Left lobe of liver (tissue), 2 donors: ENCODE measurements at places on chromosomes 7 and 10. TPM values are rescaled to one million over a fixed set of nuclear protein-coding genes. Genes with fewer than 3 reads are reported as not detected.
A peak's percentile ranks its signal among the peaks of the same experiment; 100 is the strongest.

GRCh38 chr10:11631890-11632587 lies 20.6 kb upstream of the USP6NL start:
- no peak for DNase-seq

GRCh38 chr7:123296965-123297364 lies 97.2 kb upstream of the SLC13A1 start:
- no peak for DNase-seq

- no peak for DNase-seq
Observed at GRCh38 chr10:61684894-61685507, 22.3 kb downstream of the CABCOCO1 start.

SPDYE1 gene
- total RNA-seq = not detected

DNA sequence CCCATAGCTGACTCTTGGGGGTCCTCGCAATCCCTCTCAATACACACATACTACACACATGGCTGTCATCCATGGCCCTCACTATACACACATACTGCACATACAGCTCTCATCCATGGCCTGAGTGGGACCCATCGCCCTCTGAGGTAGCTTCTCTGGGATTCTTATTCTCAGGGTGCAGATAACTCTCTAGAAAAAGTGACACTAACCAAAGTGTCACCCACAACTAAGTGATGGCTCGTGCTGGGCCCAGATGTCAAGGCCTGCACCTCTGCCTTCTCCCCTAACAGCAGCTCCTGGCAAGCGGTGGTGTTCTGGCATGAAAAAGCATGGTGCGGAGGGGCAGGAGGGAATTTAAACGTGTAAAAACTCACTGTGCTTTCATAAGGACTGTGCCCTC lies 62.7 kb upstream of the ZPBP start:
- no peak for DNase-seq

GRCh38 chr10:105797234-105797890 lies 1156.3 kb downstream of the SORCS3 start:
- peak; percentile 47 for DNase-seq

DNA sequence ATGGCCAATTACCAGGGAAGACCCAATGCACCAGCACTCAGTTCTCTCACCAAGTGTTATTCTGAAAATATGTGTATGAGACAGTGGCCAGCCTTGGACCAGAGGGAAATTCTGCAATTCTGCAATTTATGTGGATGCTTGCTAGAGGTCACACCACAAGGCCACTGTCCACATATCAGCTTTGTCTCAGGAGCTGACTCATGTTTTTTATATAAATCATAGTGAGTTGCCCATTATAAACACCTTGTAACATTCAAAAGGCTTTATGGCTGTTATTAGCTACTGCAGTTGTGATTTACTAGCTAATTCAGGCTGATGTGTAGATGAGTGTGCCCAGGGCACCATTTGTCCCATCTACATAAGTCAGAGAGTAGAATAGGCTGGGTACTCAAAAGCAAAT lies 649.0 kb downstream of the LRMDA start:
- DNase-seq = no peak

CTAGE4 gene
- total RNA-seq = 1.4 TPM

C10orf62 gene
- 3.7 TPM for total RNA-seq

DNA sequence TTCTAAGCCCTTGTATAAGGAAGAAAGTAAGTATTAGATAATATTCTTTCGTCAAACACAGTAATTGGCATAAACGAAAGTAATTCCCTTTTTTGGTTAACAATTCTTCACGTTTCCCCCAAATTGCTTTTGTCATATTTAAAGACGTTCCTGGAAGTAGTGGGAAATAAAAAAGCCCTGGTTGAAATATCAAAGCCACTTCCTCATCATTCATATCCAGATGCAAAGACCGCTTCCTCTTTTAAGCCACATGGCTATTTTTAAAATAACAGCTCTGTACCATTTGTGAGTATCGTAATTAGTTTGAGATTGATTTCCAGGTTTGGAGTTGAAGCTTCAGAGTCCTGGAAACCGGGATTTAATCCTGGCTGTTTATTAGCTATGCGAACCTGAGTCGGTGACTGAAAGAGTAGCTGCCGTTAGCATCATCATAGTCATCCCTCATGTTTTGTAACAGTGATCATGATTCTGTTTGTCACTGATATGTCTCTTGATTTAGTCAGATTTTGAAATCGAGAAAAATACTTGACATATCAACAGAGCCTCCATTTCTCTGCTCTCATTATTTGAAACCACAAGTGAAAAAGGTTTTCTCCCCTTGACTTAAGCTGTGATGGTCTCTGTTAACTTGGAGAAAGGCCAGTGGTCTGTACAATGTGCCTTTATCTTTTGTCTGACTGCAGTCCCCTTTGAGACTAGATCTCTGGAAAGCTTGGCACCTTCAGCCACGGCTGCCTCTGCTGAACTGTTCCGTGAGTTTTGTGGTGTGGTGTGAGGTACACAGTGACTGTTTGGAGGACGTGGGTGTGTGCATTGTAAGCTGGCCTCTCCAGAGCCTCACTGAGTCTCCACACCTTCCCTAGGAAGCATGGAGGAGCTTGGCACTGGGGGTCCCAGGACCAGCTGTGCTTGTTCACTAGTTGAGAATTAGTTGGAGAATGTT lies 18.1 kb downstream of the OPTN start:
- DNase-seq = no peak

DNA sequence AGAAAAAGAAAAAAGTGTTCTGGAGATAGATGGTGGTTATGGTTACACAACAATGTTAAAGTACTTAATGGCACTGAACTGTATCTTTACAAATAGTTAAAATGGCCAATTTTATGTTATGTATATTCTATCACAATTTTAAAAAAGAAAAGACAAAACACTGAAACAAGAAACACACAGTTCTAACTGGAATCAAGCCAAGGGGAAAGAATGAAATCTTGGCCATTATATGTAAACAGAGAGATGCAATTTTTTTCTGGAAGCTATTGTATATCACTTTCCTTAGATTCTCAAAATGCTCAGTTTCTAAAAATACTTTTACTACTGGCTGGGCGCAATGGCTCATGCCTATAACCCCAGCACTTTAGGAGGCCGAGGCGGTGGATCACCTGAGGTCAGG lies 4.1 kb downstream of the COA1 start:
- DNase-seq = no peak

SFRP4 gene
- 0.05 TPM for total RNA-seq

GRCh38 chr10:99555825-99556523 lies 23.2 kb downstream of the NKX2-3 start:
- DNase-seq = no peak

DNA sequence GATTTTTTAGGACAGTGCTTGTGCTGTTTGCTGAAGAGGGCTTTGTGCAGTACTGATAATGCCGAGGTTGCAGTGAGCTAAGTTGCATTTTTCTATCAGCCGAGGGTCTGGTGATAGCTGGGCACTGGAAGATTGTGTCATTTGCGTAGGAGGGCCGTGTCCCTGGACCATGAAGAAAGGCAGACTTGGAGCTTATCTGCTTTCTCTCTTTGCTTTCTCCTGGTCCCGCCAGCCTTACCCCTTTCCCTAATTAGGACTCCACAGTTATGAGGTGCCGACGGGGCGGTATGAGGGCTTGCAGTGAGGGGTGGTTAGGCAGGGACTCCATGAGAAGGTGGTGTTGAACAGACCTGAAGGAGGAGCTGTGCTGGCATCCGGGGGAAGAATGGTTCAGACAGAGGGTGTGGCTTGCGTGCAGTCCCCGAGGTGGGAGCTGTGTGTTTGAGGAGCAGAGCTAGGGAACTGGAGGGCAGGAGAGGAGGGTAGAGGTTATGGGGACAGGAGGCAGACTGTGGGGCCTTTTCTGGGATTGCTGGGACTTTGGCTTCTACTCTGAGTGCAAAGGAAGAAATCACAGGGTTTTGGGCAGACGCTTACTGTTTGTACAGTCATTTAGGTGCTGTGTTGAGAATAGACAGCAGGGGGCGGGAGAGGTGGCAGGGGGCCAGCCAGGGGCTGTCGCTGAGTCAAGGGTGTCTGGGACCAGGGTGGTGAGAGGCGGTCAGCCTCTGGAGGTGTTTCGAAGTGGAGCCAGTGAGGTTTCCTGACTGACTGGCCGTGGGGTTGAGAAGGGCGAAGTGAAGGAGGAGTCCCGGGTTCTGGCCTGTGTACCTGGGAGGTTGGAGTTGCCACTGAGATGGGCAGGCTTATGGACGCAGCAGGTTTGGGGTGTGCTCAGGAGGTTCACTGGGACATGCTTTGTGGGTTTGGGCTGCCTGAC lies 43.4 kb downstream of the PRF1 start:
- DNase-seq = no peak

- no peak for DNase-seq
Observed at GRCh38 chr7:26007510-26007909, 144.5 kb upstream of the NFE2L3 start.

ADCK2 gene
- total RNA-seq = 11.7 TPM

SIRT1 gene
- total RNA-seq = 5.5 TPM

- DNase-seq = no peak
Observed at GRCh38 chr7:74092321-74092963, 8.8 kb downstream of the LIMK1 start.

C10orf53 gene
- not detected for total RNA-seq

ACTL6B gene
- not detected for total RNA-seq

DNA sequence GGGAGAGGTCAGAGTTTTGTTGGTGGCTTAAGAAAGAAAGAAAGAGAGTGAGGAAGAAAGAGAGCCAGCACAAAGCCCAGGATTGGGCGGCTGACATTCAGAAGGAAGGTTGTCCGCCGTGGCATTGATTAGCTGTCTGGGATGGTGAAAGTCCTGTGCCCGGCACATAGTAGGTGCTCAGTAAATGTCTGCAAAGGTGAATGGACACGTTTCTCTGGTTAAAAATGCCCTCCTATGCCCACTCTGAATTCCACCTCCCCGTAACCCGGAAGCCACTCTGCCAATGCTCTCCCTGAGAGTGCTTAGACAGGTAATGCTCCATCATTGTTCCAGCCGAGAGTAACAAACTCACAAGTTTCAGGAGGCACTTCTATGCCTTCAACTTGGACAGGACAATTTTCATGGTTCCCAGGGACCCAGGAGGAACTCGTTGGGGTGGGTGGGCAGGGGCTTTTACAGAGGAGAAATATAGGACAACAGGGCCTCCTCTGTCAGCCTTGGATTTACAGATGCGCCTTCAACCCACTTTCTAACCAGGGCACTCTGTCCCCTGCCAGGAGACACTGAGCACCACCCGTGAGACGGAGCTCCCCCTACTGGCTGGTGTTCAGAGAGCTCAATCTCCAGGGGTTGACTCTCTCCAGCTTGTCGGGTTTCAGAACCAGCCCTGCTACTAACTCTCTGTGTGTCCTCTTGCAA lies 411.5 kb upstream of the ZMIZ1 start:
- DNase-seq = peak; percentile 83

DNA sequence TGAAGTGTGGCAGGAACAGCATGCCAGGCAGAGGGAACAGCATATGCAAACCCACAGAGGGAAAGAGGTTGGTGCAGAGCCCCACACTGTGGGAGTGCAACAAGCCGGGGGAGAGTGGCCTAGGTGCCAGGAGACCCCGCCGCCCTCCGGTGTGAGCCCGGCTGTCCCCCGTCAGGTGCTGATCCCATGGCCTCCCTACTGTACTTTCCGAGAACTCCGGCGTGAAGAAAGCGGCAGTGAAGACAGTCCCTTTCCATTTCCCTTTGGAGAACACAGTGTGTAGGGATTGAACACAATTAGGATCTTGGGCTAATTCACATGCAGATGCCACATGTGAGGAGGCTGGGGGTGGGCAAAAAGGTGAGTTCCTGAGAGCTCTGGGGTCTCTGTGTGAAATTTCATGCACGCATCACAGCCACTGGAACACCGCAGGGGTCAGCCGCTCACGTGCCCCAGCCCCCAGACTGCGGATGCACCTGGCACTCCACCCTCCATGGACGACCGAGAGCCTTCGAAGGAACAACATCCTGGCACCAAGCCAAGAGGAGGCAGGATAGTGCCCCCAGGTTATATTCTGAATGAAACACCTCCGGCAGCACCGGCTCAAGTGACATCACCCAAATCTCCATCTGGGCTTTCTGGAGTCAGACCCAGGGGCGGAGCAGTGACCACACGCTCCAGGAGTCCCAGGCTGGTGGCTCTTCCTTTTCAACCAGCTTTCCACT lies 82.1 kb upstream of the PPP2R2D start:
- peak; percentile 44 for DNase-seq

DNA sequence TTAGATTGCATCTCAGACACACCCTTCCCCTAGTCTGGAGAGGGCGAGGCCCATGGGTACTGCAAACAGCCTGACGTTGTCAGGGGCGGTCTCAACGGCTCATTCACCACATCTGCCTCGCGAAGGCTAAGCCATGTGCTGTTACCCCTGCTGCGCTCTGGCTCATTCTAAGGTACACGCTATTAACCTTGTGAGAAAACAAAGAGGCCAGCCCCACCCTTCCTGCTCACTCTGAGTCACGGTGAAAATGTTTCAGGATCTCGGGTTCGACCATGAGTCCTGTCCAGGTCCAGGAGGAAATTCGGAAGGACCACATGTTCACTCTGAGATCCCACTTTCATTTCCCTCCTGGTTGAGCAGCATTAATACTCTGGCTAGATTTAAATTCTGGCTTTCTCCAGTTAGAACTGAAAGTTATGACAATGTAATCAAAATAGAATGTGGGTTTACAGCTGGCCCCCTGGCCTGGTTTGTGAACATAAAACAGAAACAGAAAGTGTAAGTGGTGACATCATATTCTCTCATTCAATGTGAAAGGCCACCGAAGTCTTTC lies 55.2 kb downstream of the EGFR start:
- no peak for DNase-seq

DNA sequence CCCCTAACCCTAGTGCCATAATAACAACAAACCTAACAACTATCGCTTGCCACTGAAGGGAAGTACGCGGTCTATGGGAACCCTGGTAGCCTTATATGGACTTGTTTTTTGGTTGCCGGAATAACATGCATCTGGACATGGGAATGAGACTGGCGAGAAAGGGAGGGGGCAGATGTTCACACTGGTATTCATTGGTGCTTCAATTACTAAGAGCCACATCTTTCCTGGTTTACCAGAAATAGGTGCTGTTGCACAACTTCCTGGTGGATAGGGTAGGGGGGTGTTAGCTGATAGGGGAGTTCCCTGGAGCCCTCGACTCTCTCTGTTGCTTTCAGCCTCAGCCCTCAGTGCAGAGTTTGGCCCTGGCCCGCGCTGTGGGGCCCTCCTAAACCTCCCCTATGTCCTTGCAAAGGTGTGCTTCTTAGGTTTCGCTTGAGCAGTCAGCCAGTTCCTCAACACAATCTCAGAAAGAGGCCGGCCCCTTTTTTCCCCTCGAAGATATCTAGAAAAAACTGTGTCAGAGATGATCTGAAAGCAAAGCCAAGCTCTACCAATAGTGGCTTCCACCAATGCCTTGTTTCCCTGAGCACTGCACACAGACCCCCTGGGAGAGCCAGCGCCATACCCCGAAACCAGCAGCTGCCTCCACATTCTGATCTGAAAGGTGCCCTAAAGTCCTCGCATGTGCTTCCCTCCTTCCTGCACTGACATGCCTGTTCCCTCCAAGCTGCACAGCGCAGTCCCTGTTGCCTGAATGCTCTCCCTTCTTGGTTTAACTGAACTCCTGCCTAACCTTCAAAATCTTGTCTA lies 13.5 kb downstream of the TBXAS1 start:
- no peak for DNase-seq

- DNase-seq = no peak
Observed at GRCh38 chr10:51501396-51501795, 198.0 kb downstream of the CSTF2T start.

CALML5 gene
- total RNA-seq = not detected
